Dermis microvascular lymphatic vessel endothelial cell (primary cell): ENCODE measurements at places on chromosomes 4 and X. TPM values are rescaled to one million over a fixed set of nuclear protein-coding genes. Genes with fewer than 3 reads are reported as not detected.

DNA sequence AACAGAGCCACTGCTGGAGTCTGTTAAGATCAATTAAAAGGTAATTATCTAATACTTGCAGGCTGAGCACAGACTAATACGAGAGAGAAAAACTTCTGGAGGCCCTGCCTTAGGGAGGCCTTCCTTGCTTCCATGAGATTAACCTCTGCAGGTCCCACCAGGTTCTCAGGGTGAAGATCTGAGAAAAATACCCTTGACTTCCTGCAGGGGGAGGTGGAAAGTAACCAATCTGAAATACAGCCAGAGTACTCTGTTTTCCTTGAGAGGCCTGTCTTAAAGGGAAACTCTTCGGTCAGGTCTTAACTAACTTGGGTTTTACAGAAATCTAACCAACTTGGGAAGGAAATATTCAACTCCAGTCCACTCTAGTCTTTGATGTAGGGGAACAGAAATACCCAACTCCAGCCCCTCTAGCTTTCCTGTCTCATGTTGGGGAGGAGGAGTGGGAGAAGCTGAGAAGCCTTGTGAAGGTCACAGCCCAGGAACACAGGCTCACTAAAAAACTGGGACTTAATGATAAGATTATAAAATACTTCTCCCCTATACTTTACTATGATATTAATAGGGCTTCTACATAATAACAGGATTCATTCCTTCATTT, 77.1 kb downstream of the TBCK start:
- peak; percentile 0 for DNase-seq

DNA sequence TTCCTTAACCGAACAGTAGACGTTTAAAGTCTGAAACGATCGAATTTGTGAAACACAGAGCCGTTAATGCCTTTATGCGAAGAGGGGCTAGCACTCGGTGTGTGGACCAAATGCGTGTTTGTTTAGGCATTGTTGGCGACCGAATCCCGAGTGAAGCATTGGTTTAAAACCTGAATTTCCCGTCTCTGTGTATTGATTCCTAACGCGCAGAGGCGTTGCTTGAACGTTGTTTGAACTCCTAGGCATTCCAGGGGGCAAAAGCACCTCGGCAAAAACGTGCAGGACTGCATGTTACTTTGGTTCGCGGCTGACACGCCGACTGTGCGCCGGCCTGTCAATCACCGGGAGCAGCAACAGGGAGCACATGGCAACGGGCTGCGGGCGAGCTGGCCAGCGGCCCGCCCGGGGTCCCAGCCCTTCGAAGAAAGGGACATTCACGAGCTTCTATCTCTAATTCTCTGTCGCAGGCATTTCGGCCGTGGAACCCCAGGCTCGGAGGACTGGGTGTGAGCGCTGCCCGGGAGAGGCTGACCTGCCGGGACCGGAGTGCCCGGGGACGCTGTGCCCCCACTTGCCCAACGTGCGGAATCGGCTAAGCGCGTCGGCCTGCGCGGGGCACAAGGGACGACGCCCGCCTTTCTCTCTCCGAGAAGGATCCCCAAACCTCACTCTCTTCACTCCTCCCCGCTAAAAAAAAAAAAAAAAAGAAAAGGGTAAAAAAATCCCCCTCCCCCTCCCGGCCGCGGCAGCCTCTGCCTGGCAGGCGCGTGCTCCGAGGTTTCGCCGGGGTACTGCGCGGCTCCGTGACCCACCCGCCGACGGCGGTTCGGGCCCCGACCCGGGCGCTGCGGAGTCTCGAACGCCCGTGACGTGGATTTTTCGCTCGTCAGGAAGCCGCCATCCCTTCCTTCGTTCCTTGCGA, 810 bp downstream of the SPRY1 start:
- DNase-seq, result no peak

GRCh38 chr4:85477534-85477933, 2.6 kb downstream of the ARHGAP24 start:
- no peak for DNase-seq

DNA sequence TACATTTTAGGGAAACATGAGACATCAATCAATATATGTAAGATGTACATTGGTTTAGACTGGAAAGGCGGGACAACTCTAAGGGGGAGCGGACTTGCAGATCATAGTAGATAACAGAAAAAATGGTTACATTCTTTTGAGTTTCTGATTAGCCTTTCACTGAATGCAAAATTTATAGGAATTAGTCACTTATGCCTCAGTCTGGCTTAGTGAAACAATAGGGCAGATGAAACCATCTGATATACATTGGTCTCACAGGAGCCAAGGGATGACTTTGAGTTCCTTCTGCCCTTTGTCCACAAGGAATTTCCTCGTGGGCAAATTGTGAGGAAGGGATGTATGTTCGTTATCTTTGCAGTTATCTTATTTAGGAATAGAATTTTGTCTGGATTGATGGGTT, 128.2 kb downstream of the ARSF start:
- DNase-seq, result no peak

GRCh38 chr4:119664168-119664907, 35.7 kb upstream of the PDE5A start:
- no peak for DNase-seq

Gene TRIM60
- not detected in 2 replicates for total RNA-seq

Gene F8A2
- not detected in 2 replicates for total RNA-seq

Gene PWWP3B
- total RNA-seq, result not detected in 2 replicates

Gene NFXL1
- total RNA-seq, result 3.7 and 4.7 TPM in 2 replicates

Gene SH3RF1
- total RNA-seq, result 5.0 and 7.1 TPM in 2 replicates
